ENCODE measurements at places on chromosomes 7 and 10.

DNA sequence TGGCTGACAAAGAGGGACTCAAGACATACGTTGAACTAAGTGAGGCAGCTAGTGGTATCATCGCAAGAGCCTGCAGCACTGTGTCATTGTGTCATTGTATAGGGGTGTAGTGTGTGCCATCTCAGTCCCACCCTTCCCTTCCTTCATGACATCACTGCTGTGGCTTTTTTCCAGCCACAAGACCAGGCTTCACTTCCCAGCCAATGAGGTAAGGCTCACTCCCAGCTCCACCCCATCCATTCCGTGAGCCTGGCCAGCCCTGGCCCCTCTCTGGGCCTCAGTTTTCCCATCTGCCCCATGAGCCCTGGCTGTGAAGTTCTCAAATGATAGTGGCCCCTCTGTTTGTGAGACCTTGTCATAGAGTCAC, 134.3 kb upstream of the ZMIZ1 start:
- DNase-seq, result no peak

DNA sequence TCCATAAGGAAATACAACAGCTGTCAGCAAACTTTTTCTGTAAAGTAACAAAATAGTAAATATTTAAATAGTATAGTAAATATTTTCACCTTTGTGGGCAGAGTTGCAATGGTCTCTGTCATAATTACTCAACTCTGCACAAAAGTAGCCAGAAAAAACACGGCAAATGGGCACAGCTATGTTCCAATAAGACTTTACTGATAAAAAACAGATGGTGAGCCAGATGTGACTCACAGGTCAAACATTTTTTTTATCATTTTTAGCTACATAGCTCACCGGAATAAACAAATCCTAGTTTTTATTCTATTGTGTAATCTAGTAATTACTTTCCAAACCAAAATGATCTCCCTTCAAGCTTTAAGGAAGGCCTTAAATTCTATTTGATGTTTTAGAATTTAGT, 55.3 kb downstream of the NCAPG2 start:
- DNase-seq, result no peak

GRCh38 chr10:103232131-103232673, 13.5 kb upstream of the RPEL1 start:
- DNase-seq, result no peak

GRCh38 chr7:157495594-157495993, 158.8 kb downstream of the DNAJB6 start:
- no peak for DNase-seq

DNA sequence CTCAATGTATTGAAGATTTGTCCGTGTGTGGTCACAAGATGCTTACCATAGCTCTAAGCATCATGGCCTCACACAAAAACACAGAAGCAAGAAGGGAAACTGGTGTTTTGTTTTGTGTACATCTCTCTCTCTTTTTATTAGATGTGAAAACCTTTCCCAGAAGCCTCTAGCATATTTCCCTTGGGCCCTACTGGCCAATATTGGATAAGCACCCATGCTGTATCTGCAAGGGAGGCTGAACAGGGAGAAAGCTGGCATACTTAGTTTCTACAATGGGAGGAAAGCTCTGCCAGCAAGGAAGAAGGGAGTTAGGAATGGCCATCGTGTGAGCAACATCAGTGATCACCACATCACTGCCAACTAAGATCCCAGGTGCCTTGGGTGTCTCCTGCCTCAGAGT, 9.6 kb upstream of the NAMPT start:
- no peak for DNase-seq

GRCh38 chr7:80763704-80764103, 125.3 kb downstream of the CD36 start:
- no peak for DNase-seq

DNA sequence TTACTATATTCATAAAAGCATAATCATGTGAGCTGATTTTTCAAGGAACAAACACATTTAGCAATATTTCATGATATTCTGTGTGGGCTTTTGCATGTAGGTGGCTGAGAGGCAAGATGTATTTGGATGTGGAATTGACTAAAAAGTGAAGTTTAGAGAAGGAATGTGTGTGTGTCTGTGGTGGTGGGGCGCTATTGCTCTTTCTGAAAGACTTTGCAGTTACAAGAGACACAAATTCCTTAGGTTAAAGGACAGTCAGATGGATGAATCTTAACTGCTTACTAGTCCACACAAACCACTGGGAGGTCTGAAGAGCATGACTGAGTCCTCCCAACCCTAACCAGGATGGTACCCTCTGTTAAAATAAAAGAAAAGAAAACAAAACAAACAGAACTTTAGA, 200.1 kb downstream of the SDHAF3 start:
- DNase-seq, result no peak

DNA sequence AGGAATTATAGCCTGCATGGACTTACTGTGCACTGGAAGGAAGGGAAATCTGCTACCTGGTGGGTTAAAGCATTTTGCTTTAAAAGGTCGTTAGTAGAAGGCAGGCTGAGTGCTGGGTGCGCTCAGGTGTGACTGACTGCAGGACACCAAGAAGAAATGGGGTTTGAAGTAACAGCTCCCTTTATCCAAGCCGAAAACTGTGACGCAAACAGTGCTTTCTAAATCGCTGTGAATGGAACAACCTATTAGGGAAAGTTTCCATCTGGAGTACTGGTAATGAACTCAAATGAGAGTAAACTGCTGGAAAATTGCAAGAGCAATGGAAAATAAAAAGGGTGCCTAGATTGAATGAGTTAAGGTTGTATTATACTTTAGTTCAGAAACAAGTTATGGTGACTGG, 95.3 kb downstream of the CNNM2 start:
- DNase-seq, result no peak

Data from NCI-H187 (cell line).